ENCODE measurements at places on chromosomes 3 and 15.

- no peak for DNase-seq
Measured at GRCh38 chr3:20990896-20991295, 760.1 kb downstream of the ZNF385D start.

- DNase-seq: no peak
Measured at GRCh38 chr15:67379530-67379929, 124.9 kb downstream of the IQCH start.

GRCh38 chr15:53625260-53625659 is 134.2 kb downstream of the WDR72 start:
- DNase-seq: no peak

GRCh38 chr3:18069568-18069967 is 327.1 kb upstream of the TBC1D5 start:
- no peak for DNase-seq

DNA sequence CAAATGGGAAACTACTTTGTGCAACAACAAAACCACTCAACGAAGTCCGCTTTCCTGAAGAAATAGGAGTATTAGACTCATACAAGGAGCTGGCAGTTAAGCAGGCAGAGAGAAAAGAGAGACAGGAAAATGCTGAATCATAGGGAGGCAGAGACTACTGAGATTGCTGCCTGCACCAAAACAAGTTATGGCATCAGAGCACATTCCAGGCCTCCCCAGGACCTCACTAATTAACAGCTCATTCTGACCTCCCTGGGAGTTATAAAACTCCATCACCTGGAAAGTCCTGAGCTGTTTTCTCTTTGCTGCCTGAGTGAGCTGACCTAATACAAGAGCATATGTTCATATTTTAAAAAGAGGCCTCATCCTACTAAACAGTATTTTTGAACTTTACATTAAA is 741.0 kb downstream of the MCTP2 start:
- no peak for DNase-seq

GRCh38 chr3:187064210-187065115 is 74.8 kb downstream of the RPL39L start:
- DNase-seq: no peak

GRCh38 chr15:82763361-82764116 is 42.3 kb downstream of the FSD2 start:
- DNase-seq: no peak

All from stimulated activated CD4-positive, alpha-beta T cell treated with anti-CD3 and anti-CD28 coated beads, Interleukin-15, amount 100 ng/mL, for 1 hour (primary cell).